ENCODE measurements at places on chromosomes 1 and 21. TPM values are rescaled to one million over a fixed set of nuclear protein-coding genes. Genes with fewer than 3 reads are reported as not detected.

DNA sequence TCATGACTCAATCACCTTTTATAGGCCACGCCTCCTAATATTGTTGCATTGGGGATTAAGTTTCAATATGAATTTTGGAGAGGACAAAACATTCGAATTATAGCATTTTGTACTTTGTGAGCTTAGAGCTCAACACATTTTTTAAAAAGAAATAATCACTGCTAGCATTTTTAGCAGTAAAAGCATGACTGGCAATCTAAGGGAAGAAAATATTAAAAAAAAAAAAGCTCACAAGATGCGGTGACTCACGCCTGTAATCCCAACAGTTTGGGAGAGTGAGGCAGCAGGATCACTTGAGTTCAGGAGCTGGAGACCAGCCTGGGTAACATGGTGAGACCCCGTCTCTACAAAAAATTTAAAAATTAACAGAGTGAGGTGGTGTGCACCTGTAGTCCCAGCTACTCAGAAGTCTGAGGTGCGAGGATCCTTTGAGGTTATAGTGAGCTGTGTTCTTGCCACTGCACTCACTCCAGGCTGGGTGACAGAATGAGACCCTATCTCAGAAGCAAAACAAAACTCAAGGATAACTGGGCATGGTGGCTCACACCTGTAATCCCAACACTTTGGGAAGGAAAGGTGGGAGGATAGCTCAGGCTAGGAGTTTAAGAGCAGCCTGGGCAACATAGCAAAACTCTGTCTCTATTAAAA, 28.8 kb upstream of the DIPK1A start:
- peak; percentile 51 for ATAC-seq

DNA sequence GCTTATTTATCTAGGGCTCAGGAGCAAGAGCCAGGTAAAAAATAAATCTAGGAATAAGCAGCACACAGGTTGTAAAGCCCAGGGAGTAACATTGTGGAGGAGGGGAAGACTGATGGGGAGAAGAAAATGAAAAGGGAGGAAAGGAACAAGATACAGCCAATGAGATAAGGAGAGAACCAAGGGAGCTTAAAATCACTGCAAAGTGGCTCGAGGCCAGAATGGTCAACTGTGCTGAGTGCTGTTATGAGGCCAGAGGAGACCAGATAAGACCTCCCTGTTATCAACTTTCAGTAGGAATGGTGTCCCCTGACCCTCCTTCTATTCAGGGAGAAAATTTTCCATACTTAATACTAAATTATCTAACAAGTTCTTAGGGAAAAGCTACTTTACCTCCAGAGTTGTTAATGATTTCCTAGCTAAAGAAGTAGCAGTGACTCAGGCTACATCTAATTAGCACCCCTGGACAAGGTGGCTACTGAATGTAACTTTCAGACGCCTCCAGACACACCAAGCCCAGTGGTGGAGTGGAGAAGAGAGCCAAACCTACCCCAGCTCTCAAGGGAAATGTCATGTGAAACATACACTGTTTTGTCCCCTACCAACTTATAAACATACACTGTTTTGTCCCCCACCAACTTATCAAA, 25.5 kb downstream of the ENAH start:
- no peak for ATAC-seq

GRCh38 chr1:37629726-37630425, 4.8 kb downstream of the RSPO1 start:
- no peak for ATAC-seq

The RXRG gene
- total RNA-seq, result 0.58 TPM

The LAMB3 gene
- total RNA-seq, result 1.4 TPM

The NFASC gene
- 94.9 TPM for total RNA-seq

DNA sequence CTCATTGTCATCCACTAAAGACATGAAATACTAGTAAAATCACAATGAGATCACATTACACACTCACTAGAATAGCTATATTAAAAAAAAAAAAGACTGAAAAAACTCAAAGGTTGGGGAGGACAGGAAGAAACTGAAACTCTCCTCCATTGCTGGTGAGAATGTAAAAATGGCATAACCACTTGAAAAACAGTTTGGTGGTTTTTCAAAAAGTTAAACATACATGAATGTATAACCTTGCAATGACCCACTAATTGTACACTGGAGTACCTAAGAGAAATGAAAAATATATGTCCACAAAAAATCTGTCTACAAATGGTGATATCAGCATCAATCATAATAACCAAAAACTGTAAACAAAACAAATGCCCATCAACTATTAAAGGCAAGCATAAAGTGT, 44.0 kb downstream of the NRIP1 start:
- ATAC-seq, result no peak

DNA sequence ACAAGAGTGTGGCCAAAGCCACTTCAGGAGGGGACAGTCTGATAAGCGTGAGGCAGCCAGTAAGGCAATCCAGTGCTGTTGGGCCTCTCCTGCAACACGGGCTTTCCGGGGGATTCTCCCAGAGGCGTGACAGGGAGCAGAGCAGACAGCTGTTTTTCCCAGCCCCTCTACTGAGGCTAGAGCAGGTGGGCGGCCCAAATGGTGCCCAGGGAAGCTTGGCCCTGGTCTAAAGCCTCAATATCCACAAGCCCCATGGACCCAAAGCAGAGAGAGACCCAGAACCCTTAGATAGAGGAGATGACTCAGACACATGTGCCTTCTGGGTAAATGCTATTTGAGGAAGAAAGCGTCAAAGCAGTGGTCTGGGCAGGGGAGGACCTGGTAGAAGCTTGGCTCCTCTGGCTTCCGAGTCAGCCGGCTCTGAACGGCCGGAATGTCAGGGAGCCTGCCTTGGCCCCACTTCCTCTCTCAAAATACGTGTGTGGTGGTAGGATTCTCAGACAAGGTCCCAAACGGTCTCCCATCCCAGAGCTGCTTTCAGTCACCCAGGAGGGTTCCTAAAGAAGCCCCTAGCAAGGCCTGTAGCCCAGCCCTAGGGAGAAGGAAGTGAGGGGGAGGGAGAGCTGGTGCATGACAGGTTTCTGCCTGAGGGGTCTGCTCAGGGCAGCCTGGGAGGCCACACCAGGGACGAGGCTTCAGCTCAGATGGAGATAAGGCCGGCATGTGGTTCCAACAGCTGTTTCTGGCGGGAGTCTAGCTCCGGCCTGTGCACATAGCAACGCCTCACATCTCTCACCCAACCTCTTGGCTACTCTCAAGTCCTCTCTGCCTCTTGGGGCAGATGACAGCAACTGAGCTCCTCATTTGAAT, 28.8 kb downstream of the PIK3C2B start:
- ATAC-seq, result peak; percentile 63

GRCh38 chr1:179083533-179083932, 1.7 kb downstream of the TOR3A start:
- no peak for ATAC-seq

DNA sequence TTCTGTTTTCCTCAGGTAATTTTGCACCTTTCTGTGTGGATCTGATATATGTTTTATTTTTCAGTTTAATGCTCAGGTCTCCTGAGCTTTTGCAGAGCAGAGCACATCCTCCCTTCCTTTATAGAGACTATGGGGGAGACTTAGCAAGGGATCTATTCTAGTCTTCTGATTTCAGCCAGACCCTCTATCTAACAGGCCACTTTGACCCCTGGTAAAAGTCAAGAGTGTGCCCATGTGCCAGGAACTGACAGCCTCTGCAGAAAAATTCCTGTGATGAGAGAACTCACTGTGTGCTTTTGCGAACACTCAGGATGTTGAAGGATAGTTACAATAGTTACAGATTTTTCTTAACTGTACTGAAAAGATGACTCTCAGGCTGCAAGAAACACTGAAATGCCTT, 123.3 kb downstream of the NOS1AP start:
- ATAC-seq, result no peak

GRCh38 chr1:41501581-41501980, 17.1 kb upstream of the EDN2 start:
- ATAC-seq, result no peak

DNA sequence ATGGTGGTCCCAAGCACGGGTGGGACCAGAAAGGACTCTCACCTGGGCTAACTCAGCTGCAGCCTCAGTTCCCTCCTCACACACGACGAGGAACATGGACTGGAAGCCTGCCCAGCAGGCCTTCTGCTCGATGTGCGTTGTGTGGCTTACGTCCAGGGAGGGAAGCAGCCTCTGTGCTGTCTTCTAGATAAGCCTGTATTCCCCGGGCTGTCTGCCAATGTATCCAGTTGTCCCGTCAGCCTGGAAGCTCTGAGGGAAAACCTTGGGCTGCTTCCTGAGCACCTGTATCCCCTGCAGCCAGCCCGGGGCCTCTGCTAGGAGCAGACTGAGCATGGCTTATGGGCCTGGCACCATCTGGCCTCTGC, 10.5 kb downstream of the PCSK9 start:
- no peak for ATAC-seq

DNA sequence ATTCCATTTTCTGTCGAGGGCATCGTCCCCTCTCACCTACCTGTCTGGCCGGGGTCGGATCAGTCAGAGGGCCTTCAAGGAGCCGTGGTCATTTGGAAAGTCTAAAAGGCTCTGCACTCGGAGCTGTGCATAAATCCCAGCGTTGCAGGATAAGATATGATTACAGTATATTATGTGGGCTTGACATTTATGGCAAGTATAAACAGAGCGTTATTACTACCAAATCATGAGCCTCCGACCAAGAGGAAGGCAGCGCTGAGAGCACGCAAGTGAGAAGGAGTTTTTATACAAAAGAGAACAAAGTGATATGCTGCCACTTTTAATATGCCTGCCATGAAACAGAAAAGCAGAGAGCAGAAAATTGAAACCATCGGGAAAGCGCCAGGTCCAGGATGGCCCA, 419.4 kb upstream of the VAMP3 start:
- no peak for ATAC-seq

The NID1 gene
- 65.0 TPM for total RNA-seq

The SHE gene
- 1.7 TPM for total RNA-seq

The NIT1 gene
- total RNA-seq, result 45.0 TPM

The ASAP3 gene
- total RNA-seq, result 33.6 TPM

- no peak for ATAC-seq
Measured at GRCh38 chr1:183493540-183494245, 21.4 kb downstream of the SMG7 start.

DNA sequence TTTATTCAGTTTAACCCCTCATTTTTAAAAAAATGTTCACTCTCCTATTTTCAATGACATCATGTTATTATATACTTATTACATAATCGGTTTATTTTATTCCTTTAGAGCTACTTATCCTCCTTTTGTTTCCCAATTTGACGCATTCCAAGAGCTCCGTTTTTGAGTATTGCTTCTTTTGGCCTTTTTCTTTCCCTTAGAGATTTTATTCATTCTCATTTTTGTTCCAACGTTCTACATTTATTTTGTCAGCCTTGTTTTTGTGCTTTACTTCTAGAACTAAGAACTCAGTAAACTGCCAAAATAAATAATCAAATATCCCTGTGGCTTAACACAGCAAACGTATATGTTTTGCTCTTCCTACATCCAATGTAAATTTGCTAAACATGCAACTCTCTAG, 769.1 kb downstream of the NCAM2 start:
- no peak for ATAC-seq

DNA sequence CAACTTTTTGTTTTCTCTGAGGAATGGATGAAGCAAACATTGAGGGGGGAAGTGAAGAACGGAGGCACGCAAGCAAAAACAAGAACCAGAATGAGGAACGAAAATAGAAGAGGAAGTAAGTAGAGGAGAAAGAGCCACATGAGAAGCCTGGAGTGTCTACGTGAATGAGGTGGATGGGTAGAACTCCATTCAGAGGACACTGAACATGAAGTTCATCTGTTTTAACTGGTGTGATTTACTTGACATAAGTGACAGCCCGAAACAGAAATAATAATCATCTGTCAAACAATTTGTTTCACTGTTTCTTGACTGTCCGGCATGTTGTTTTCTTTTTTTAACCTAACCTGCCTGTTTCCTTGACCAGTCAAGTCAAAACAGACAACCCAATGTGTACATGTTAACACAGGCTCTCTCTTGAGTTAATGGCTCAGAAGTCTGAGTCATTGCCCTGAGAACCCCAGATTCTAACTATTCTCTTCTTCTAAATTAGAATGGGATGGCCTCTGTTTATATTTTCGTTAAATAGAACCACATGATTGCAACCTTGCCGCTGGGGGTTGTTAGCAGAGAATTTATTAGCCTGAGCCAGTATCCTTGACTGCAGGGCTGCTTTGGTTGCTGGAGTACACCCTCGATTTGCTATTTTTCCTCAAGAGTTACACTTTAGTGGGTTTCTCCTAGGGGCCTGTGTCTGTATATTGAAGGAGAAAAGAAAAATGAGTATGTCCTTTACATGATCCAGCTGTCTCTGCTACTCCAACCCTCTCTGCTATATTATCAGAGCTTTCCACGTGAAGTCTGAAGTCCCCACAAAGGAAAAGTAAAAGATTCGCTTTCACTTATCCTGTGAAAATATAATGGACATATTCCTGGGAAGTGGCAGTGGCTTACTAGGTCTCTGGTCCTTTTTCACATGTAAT, 151.7 kb downstream of the ZC3H11B start:
- peak; percentile 24 for ATAC-seq

The AUNIP gene
- 1.5 TPM for total RNA-seq

- ATAC-seq, result no peak
Measured at GRCh38 chr1:30328401-30329262, 394.8 kb downstream of the MATN1 start.

The OR2T35 gene
- not detected for total RNA-seq

DNA sequence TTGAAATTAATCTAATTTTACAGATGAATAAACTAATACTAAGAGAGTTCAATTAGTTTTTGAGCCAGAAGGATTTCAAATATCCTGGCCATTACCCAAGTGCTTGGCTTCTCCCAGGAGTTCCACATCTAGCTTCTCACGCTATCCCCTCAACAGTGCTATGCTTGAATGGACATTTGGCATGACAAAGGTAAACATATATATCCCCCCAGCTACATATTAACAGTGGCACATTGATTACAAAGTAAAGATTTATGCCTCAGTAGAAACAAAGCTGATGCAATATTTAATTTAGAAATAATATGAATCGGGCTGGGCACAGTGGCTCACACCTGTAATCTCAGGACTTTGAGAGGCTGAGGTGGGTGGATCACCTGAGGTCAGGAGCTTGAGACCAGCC, 434.6 kb upstream of the PRMT6 start:
- ATAC-seq, result no peak

DNA sequence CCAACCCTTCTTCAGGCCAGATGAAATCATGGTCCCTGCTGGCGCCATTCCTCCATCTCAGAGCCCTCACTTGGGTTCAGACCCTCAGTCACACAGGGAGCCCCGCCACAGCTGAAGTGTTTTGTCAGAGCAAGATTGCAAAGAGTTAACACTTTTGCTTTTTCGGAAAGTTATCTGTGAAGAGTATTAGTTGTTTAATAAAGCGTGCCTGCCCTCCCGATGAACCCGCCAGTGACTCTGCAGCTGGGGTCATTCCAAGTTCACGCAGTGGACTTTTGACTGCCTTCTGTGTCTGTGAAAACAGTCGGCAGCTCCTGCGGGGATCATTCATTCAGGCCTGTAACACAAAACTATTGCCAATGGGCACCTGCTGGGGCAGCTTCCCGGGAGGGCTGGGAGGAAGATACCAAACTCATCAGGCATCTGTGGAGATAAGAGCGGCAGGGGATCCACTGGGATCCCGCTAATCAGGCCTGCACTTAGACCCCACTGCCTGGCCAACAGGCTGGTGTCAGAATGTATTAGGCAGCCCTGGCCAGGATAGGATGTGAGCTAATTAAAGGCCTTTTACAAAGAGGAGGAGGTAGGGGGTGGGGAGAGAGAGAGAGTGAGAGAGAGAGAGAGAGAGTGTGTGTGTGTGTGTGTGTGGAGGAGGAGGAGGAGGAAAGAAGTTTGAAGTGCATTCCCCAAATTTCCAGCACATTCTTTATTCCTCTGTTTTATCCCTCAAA, 184.5 kb downstream of the DHRS3 start:
- ATAC-seq, result no peak

All from motor neuron (in vitro differentiated cells).